ENCODE measurements at places on chromosomes 5 and 9.

DNA sequence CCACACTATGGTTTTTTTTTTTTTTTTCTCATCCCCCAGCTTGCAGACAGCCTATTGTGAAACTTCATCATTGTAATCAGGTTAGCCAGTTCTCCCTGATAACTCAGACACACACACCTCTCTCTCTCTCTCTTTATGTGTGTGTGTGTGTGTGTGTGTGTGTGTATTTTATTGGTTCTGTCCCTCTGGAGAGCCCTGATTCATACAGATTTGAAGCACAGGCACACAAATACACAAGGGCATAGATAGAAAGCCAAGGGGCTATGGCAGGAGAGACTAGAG is 20.6 kb upstream of the VCAN start:
- no peak for DNase-seq

GRCh38 chr9:23120630-23121029 is 674.0 kb downstream of the DMRTA1 start:
- DNase-seq = no peak

GRCh38 chr9:89474939-89475338 is 23.0 kb downstream of the SEMA4D start:
- no peak for DNase-seq

DNA sequence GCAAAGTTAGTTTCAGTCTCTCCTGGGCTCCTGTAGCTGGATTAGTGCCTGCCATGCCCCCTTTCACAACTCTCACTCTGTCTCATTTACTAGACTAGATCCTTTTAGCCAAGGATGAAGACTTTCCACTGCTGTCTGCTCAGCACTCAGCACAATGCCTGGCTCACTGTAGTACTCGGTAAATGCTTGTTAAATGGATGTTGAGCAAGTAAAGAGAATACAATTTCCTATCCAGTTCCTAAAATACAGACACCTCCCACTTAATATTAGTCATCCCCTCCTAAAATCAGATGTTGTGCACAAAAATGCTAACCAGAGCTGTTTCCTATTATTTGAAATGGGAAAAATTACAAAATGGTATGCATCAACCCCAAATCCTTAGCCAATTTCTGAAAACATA is 195.8 kb downstream of the SREK1 start:
- no peak for DNase-seq

- no peak for DNase-seq
Measured at GRCh38 chr5:168177831-168178450, 113.5 kb upstream of the WWC1 start.

- no peak for DNase-seq
Measured at GRCh38 chr9:126636983-126637798, 23.5 kb downstream of the LMX1B start.

GRCh38 chr5:94901191-94901979 is 282.9 kb downstream of the SLF1 start:
- DNase-seq = no peak

GRCh38 chr5:169547508-169547907 is 36.1 kb upstream of the SPDL1 start:
- no peak for DNase-seq

DNA sequence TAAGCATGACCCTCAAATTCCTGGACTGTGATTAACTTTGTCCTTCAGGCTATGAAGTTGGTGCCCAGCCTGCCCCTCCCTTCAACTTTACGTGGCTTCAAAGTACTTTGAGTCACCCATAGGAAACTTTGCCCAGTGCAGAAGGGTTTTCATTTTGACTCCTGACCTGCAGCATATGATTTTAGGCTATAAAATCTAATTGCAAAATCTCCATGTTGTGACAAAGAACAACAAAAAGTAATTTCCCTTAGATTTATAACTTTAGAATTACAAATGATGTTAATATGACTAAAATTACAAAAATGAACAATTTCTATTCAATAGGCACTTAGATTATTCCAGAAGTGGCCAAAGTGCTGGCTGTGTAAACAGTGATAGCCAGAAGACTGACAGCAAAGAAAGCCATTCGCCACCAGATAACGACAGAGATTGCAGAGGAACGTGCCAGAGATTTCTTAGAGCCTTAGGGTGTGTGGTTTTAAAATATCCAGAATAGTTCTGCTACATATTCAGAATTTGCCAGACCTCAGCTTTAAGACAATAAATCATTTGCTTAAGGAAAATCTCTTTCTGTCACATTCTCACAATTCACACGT is 197.4 kb downstream of the SEMA5A start:
- peak; percentile 82 for DNase-seq

DNA sequence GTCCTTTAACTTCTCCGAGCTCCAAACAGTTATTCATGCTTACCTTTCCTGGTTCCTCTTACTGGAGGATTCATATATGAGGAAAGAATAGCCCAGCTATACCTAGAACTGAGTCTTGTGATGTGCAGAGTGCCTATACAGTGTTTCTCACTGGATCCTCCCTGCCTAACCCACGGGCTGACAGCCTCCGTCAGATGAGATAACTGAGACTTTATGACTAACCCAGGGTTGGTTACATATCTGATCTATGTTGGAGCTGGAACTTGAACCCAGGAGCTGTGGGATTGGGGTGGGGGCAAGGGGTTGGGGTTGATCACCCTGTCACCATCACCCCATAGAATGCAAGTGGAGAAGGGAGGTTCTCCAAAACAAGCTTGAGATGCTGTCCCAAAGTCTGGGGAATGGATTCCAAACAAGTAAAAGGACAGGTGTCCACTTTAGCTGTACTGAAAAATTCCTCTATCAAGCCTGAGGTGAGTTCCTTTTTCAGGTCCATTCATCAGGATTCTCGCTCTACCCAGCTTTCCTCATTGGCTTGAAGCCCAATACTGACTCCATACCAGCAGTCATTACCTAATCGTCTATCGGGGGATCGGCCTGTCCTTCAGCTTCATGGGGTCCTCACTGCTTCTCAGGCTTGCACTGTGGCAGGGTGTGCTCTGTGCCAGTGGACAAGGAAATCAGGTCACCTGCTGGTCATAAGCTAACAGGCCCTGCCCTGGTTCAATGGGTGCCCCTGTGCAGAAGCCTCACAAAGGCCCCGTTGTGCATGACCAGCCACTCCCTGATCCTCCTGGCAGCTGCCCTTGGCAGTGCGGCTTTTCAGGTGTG is 100.6 kb downstream of the ARHGAP26 start:
- no peak for DNase-seq

DNA sequence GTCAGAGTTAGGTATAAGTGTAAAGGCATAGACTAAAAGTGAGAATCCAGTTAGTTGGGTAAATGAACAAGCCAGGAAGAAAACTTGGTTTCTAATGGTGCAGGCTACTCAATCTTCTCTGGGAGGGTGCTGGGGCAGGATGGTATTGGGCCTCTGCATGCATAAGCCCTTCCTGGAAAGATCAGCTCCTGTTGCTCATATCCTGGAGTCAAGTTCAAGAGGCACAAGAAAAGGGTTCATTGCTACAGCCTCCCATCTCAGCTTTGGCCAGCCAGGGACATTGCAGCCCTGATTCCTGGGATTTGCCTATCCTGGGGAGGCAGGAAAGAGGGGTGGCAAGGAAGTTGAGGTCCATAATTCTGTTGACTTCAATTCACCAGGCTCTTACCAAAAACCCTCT is 40.7 kb upstream of the ATP6V1G1 start:
- no peak for DNase-seq

DNA sequence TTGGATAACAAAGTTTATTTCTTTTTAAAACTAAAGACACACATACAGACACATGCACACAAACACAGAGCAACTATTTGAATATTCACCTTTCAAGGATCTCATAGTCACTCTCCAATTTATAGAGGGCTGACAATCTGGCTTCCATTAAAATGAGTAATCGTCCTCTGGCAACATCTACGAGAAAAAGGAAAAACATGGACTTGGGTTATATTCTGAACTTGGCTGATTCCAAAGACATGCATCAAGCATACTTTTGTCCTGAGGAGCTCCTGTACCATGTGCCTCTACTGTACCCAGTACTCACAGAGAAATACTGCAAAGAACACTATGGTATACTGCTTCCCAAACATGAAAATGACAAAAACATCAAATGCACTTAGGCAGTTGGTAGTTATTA is 15.4 kb downstream of the IARS1 start:
- peak; percentile 41 for DNase-seq

DNA sequence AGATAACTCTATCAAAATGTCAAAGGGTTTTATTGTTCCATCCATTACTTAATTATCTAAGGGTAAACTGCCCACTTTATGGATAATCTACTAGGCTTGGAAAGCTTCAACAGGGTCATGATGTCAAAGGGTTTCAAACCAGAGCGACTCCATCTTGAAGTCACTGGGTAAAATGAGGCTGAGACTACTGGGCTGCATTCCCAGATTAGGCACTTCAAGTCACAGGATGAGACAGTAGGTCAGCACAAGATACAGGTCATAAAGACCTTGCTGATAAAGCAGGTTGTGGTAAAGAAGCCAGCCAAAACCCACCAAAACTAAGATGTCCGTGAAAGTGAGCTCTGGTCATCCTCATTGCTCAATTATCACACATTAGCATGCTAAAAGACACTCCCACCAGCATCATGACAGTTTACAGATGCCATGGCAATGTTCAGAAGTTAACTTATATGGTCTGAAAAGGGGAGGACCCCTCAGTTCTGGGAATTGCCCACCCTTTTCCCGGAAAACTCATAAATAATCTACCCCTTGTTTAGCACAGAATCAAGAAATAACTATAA is 138.6 kb downstream of the GNAQ start:
- DNase-seq = no peak

DNA sequence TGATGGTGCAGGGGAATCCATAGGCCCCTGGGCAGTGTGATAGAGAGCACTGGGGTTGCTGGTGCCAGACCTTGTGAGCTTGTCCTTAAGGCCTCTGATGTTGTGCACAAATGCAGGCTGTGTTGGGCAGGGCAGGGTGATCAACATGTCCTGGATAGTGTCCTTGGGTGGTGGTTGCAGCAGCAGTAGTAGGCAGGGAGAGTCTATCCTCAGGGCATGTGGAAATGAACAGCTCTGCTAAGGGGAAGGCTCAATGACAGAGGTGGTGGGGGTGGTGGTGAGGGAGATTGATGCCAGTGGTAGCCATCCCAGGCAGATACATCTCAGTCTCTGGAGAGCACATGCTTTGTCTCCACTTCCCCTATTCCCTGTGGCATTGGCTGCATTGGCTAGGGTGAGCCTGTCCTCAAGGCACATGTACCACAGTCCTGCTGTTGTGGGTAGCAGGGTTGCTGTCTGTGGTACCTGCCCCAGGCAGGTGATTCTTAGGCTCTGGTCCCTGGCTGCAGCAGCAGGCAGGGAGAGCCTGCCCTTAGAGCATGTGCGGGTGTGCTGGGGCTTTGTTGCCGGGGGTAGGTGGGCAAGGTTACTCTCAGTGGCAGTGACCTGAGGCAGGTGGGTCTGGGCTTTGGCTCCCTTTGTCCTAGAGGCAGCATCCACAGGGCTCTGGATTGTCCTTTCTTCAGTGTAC is 111.1 kb downstream of the WDR70 start:
- DNase-seq = no peak

DNA sequence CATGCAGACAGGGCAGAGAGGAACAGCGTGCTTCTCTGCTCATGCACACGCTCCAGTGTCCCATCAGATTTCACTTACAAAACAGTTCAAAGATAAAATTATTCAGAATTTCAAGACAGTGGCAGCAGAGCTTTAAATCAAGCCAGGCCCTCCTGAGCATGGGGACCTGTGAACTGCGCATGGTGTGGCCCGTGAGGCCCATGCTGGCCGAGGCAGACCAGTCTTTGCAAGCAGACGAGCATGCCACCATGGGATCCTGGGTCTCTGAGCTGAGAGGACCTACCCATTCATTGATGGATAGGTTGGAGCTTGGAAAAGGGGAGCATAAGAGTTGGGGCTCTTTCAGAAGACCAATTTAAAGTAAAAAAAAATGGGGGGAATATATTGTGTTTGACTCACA is 35.0 kb upstream of the SAP30L start:
- no peak for DNase-seq

DNA sequence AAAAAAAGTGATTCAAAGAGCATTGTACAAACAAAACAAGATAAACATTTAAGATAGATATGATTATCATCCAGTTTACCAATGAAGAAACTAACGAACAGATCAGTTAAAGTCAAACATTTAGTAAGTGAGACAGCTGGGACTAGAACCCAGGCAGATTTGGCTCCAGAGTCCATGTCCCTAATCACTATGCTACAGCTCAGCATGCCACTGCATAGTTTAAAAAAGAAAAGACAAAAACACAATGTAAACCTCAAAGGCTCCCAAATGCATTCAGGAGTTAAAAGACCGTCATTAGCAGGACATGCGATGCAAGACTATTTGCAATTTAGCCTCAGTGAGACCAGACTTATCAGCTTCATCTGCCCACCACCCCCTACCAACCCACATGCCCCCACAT is 36.8 kb downstream of the DENND1A start:
- no peak for DNase-seq

GRCh38 chr9:79377339-79377855 is 194.4 kb upstream of the TLE4 start:
- no peak for DNase-seq

GRCh38 chr5:111746791-111747190 is 10.2 kb downstream of the NREP start:
- DNase-seq = no peak

DNA sequence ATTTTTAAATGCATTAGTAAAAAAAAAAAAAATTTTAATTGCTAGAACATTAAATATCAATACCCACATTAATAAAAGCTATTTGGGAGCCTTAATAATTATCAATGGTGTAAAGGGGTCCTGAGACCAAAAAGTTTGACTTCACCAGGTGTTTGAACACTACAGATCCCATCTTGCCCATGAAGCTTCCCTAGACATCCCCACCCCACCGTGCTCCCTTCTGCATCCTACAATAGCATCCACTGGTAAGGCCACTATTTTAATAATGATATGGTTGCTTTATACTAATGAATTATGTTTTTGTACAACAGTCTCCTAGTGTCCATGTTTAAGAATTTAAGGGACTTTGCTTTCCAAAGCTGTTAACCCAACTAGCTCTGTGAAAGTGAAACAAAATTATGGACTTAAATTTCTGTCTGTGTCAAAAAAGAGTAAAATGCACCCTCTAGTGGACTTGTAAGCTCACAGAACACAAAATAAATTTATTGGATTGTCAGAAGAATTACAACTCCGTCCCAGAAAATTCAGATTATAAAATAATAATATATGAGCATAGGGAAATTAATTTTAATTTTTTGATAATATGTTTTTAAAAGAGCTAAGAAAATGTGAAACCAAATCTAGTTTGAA is 76.0 kb downstream of the ARL15 start:
- peak; percentile 29 for DNase-seq

GRCh38 chr5:151295138-151295537 is 8.4 kb downstream of the SLC36A3 start:
- DNase-seq = no peak

GRCh38 chr9:96638606-96639364 is 16.3 kb downstream of the PRXL2C start:
- DNase-seq = no peak

DNA sequence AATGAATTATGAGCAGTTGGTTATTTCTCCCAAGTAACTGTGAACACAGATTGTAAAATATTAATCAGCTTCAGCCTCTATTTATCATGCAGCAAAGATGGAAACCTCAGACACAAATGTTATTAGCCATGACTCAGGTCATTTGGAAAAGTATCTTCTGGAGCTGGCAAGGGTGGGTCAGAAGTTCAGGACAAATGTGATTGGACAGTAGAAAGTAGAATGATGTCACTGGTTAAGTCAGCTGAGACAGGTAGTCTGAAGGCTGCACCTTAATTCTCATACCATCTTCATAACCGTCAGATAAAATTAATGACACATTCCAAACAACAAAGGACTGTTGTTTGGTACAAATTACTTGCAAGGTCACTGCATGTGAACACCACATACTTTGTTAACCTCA is 140.2 kb downstream of the EMB start:
- DNase-seq = no peak
